Mesothelial cell of epicardium (in vitro differentiated cells): ENCODE measurements at places on chromosomes 1 and 21.

- peaks cover 44% of the 10 kb centered on the region for H3K4me1 ChIP-seq
- DNase-seq: no peak
- H3K4me3 ChIP-seq: no peak overlapping the region
- no peaks in the 10 kb centered on the region for H3K27me3 ChIP-seq
- peaks cover 18% of the 10 kb centered on the region for H3K36me3 ChIP-seq
These were observed 107.5 kb upstream of the HOOK1 start for GRCh38 chr1:59707178-59707791.

GRCh38 chr21:43723648-43724047, 4.7 kb downstream of the PDXK start:
- no peaks in the 10 kb centered on the region for H3K36me3 ChIP-seq
- H3K27ac ChIP-seq: no peak overlapping the region
- peaks cover 37% of the 10 kb centered on the region for H3K4me1 ChIP-seq
- H3K27me3 ChIP-seq: no peaks in the 10 kb centered on the region
- no peak for DNase-seq

DNA sequence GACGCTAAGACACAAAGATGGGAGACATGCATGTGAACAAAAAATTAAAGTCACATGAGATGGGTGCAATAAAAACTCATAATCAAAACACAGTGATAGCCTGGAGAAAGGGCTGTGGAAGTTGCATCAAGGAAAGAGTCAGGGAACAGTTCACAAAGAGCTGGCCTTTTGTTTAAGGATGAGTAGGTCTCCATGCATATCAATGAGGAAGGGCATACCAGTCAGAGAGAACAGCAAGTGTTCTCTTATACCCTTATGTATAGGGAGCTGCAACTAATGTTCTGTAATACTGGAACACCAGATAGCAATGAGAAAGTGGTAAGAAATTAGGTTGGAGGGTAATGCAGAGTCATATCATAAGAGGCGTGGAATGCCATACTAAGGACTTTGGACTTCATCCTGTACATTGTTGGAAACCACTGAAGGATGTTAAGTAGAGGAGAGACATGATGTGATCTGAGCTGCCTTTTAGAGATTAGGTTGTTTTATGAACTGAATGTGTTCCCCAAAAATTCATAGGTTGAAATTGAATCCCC, 46.7 kb upstream of the SAMD13 start:
- peaks cover 11% of the 10 kb centered on the region for H3K36me3 ChIP-seq
- no peaks in the 10 kb centered on the region for H3K27me3 ChIP-seq
- no peak for DNase-seq
- no peaks in the 10 kb centered on the region for H3K4me1 ChIP-seq
- no peak overlapping the region for H3K4me3 ChIP-seq
- no peak overlapping the region for H3K27ac ChIP-seq

DNA sequence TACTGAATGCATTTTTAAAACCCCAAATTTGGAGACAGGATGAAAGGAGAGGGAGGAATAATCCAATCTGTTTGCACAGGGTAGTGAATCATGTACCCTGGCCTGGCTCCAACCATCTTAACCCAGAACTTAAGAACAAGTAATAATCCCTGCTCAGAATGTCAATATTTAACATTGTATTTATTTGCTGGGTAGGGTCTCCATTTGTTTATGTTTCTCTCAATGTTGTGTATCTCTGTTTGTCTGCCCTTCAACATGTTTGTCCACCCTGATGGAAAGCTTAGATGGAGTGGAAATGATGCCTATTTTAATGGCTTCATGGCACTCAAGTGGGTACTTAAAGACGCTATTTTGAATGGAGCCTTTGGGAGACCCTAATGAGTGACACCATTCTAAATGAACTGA, 54.4 kb upstream of the CDC42BPA start:
- H3K27ac ChIP-seq: no peak overlapping the region
- DNase-seq: no peak
- H3K4me3 ChIP-seq: no peak overlapping the region
- H3K36me3 ChIP-seq: no peaks in the 10 kb centered on the region

- H3K4me1 ChIP-seq: peaks cover 15% of the 10 kb centered on the region
- no peak for DNase-seq
- H3K27ac ChIP-seq: no peak overlapping the region
- H3K27me3 ChIP-seq: no peaks in the 10 kb centered on the region
These were observed 172.5 kb downstream of the CTH start for GRCh38 chr1:70583522-70583921.

GRCh38 chr1:38029081-38029681, 16.6 kb downstream of the UTP11 start:
- H3K27me3 ChIP-seq: peaks cover 4% of the 10 kb centered on the region
- H3K27ac ChIP-seq: peak overlapping the region; percentile 64
- no peak overlapping the region for H3K4me3 ChIP-seq
- peaks cover 12% of the 10 kb centered on the region for H3K36me3 ChIP-seq
- no peak for DNase-seq
- H3K4me1 ChIP-seq: peaks cover 45% of the 10 kb centered on the region

- no peak overlapping the region for H3K27ac ChIP-seq
- H3K4me3 ChIP-seq: no peak overlapping the region
- peaks cover 76% of the 10 kb centered on the region for H3K27me3 ChIP-seq
- no peaks in the 10 kb centered on the region for H3K36me3 ChIP-seq
- DNase-seq: no peak
These were observed 93.7 kb upstream of the ARHGEF16 start for GRCh38 chr1:3360646-3361257.

GRCh38 chr1:41661428-41662060, 177.1 kb upstream of the EDN2 start:
- peaks cover 36% of the 10 kb centered on the region for H3K27me3 ChIP-seq
- peak overlapping the region; percentile 76 for H3K4me3 ChIP-seq
- DNase-seq: no peak

- no peak overlapping the region for H3K4me3 ChIP-seq
- H3K36me3 ChIP-seq: no peaks in the 10 kb centered on the region
- H3K27ac ChIP-seq: no peak overlapping the region
- peaks cover 24% of the 10 kb centered on the region for H3K27me3 ChIP-seq
- no peaks in the 10 kb centered on the region for H3K4me1 ChIP-seq
These were observed 154.0 kb upstream of the C1orf87 start for GRCh38 chr1:60227601-60228000.

GRCh38 chr1:83102630-83103071, 896.3 kb downstream of the TTLL7 start:
- DNase-seq: no peak
- peaks cover 33% of the 10 kb centered on the region for H3K4me1 ChIP-seq
- no peaks in the 10 kb centered on the region for H3K36me3 ChIP-seq
- no peaks in the 10 kb centered on the region for H3K27me3 ChIP-seq

DNA sequence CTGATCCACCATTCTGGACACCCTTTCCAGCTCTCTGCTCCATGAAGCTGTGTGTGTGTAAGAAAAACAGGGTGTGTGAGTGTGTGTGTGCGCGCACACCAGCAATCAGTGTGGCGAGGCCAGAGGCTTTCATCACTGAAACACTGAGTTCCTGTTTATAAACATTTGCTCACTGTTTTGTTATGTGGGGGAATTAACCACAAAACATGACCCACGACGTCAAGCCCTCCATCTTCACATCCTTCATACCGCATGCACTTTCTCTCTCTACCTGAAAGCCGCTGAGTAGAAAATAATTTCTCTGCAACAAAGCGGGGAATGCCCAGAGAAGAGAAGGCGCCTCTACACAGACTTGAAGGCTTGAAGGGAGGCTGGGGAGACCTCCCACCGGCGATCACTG, 148.9 kb upstream of the IRF2BP2 start:
- no peak overlapping the region for H3K27ac ChIP-seq
- H3K4me3 ChIP-seq: no peak overlapping the region
- no peak for DNase-seq
- peaks cover 12% of the 10 kb centered on the region for H3K4me1 ChIP-seq
- H3K36me3 ChIP-seq: no peaks in the 10 kb centered on the region

GRCh38 chr1:91579658-91580228, 79.1 kb downstream of the CDC7 start:
- H3K4me3 ChIP-seq: no peak overlapping the region
- H3K36me3 ChIP-seq: no peaks in the 10 kb centered on the region
- H3K27ac ChIP-seq: no peak overlapping the region
- H3K27me3 ChIP-seq: no peaks in the 10 kb centered on the region
- DNase-seq: no peak

- H3K36me3 ChIP-seq: no peaks in the 10 kb centered on the region
- H3K4me3 ChIP-seq: no peak overlapping the region
- no peak for DNase-seq
- H3K27ac ChIP-seq: no peak overlapping the region
These were observed 52.0 kb upstream of the PDC start for GRCh38 chr1:186512698-186513457.

- DNase-seq: no peak
- no peak overlapping the region for H3K4me3 ChIP-seq
- peaks cover 3% of the 10 kb centered on the region for H3K4me1 ChIP-seq
- H3K27ac ChIP-seq: no peak overlapping the region
- H3K27me3 ChIP-seq: no peaks in the 10 kb centered on the region
- peaks cover 13% of the 10 kb centered on the region for H3K36me3 ChIP-seq
These were observed 94.7 kb upstream of the NRIP1 start for GRCh38 chr21:15159382-15160020.

GRCh38 chr21:16312321-16312720, 582.5 kb downstream of the USP25 start:
- H3K4me1 ChIP-seq: peaks cover 38% of the 10 kb centered on the region
- peak overlapping the region; percentile 67 for H3K27ac ChIP-seq
- H3K27me3 ChIP-seq: no peaks in the 10 kb centered on the region
- H3K36me3 ChIP-seq: peaks cover 21% of the 10 kb centered on the region

DNA sequence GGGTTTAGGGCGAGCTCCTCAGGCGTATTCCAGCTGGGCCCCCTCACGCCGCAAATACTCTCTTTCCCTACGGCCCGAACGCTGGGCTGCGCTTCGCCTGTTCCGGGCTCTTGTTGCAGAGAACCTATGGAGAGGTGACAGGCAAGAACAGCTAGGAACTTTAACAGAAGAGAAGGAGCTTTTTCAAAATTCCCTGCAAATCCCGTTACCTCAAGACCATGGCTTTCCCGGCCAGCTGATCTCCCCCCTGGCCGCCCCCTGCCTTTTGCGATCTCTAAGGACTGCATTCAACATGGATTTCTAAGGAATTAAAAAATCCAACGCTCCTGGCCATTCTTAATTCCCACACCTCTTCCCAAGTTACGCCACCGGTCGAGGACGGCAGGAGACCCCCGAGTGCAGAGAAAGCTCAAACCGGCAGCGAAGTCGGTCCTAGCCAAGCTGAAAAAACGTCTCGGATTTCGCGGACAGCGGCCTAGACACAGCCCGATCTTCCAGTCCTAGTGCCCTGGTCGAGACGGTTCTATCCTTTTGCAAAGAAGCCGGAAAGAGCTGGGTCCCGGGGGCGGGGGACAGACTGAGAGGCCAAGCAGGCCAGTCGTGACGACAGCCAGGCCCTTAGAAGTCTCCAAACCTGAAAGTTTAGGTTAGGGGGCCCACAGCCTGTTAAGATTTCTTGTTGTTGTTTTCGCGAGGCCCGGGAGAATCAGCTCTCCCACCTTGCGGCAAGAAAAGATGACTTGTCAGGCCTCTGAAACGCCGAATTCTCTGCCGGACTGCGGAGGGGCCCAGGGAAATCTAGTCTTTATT, 1.1 kb upstream of the TBX15 start:
- no peak overlapping the region for H3K27ac ChIP-seq
- DNase-seq: no peak
- H3K27me3 ChIP-seq: peaks cover 100% of the 10 kb centered on the region
- H3K4me1 ChIP-seq: peaks cover 38% of the 10 kb centered on the region
- H3K36me3 ChIP-seq: peaks cover 2% of the 10 kb centered on the region
- H3K4me3 ChIP-seq: peak overlapping the region; percentile 8

- H3K36me3 ChIP-seq: peaks cover 8% of the 10 kb centered on the region
- H3K27me3 ChIP-seq: no peaks in the 10 kb centered on the region
- peaks cover 22% of the 10 kb centered on the region for H3K4me1 ChIP-seq
These were observed 132.8 kb downstream of the TNFSF18 start for GRCh38 chr1:172917972-172918371.
